ENCODE measurements at places on chromosomes 5 and 9.

DNA sequence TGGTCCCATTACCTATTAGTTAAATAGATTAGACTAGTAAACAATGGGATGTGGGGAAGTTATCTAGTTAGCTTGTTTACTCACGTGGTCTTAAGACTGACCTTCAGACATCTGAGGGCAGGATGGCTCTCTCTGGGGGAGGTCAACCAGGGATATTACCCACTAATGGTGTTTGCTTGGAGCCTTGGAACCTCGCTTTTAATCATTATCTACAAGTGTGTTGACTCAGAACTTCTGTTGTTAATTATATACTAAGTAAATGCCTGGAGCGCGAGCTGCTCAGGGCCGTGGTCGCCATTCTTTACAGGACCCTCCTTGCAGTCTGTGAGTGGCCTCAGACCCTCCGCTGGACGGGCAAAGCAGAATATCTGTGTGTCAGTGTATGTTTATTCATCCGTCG, 48.5 kb upstream of the ZNF354A start:
- no peak for DNase-seq

DNA sequence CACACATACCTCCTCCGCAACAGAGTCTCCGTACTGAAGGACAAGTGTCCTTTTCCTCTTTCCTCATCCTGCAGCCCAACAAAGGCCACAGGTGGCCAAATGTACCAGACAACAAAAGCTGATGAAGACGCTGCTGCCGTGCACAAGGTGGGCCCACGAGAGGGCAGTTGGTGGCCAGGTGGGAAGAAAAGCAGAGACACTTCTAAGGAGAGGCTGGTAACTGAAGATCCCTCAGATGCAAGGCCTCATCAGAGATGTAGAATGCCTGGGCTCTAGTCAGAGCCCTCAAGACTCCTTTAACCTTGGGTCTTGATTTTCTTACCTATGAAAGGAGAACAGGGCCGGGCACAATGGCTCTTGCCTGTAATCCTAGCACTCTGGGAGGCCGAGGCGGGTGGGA, 75.7 kb downstream of the NRG2 start:
- no peak for DNase-seq

DNA sequence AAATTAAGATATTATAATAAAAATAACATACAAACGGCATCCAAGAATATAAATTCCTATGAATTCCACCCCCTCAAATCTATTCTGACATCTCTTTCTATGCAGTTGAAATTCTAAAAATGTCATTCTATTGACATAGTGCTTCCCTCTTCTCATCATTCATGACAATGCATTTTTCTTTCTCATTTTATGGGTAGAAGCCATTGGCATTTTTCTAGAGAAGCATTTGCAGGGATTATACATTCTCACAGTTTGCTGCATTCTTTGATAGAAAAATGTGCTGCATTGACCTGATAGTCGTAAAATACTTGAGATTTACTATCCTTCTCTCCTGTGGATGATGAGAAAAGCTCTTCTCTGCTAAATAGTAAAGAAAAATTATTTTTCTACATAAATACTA, 760.9 kb upstream of the ACO1 start:
- DNase-seq, result no peak

- DNase-seq, result no peak
Measured at GRCh38 chr5:110536120-110537115, 190.1 kb downstream of the TMEM232 start.

- no peak for DNase-seq
Measured at GRCh38 chr5:158553195-158553961, 546.3 kb downstream of the EBF1 start.

DNA sequence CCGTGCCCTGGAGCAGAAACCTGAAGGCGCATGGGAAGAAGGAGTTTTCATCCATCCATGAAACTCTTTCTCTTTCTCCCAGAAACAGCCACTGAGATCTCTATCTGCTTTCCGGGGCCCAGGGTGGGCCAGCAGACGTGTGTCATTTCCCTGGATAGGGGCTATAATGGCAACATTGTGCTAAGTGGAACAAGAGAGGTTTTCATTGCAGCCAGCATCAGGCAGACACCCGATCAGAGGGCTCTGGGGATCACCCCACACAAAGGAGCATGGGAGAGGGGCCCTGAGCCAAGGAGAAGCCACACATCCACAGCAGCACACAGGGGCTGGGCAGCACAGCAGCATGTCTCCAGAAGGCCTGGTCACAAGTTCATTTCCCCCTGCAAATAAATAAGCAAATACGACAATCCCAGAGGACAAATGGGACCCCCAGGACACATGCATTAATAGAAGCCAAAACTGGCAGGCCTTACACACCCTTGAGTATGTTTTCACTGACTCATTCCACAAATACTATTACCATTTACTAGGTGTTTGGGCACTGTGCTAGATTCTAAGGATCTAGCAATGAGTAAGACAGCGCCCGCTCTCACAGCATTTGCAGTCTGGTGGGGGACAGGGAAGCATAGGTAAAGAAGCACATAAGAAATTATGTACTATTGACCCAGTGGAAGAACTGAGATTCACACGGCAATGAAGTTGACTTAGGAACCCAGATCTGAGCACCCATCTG, 4.3 kb upstream of the AFAP1L1 start:
- DNase-seq, result no peak

GRCh38 chr9:79764374-79764773, 192.6 kb downstream of the TLE4 start:
- no peak for DNase-seq

DNA sequence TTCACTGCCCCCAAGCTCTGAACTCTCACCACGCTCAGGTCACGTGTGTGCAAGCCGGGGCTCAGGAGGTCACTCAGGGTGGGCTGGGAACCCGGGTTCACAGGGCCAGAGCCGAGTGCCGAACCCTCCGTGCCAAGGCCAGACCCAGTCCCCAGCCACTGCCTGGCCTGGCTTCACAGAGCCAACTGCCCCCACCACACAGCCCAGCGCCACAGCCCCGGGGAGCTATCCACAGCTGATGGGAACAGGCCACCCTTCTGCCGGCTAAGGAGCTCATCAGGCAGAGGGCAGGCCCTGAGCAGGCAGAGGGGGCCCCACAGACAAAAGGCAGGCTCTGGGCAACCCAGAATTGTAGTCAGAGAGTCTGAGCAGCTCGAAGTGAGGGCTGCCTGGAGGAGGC, 117.0 kb downstream of the VAV2 start:
- DNase-seq, result no peak

GRCh38 chr5:102668220-102668932, 86.7 kb upstream of the PAM start:
- peak; percentile 96 for DNase-seq

DNA sequence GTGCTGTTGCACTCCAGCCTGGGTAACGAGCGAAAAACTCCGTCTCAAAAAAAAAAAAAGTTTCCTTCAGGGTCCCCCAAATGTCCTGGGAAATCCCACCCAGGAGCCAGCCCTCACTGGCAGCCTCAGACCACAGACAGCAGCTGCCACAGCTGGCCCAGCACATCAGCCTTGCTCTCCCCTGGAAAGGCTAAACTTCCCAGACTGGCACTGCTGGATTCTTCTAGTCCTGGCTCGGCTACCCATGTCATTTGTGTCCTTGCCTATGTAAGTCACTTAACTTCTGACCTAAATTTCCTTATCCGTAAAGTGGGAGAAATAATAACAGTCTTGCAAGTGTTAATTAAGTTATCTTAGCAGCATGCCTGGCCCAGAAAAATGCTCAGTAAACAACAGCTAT, 8.6 kb upstream of the PRRC2B start:
- DNase-seq, result no peak

Measured in NCI-H2029 treated with DMSO at 0.1 percent for 48 hours (cell line).